ENCODE measurements at places on chromosomes 2 and 18. TPM values are rescaled to one million over a fixed set of nuclear protein-coding genes. Genes with fewer than 3 reads are reported as not detected.

ATP6V1C2 gene
- polyA plus RNA-seq: 0.45 TPM

FAM117B gene
- 4.8 TPM for polyA plus RNA-seq

ARHGEF33 gene
- 0.06 TPM for polyA plus RNA-seq

SLC25A52 gene
- polyA plus RNA-seq: not detected

RESP18 gene
- not detected for polyA plus RNA-seq

SPATA3 gene
- not detected for polyA plus RNA-seq

RAB6D gene
- not detected for polyA plus RNA-seq

MDH1B gene
- 0.27 TPM for polyA plus RNA-seq

DOK1 gene
- 41.7 TPM for polyA plus RNA-seq

MYCN gene
- polyA plus RNA-seq: 0.16 TPM

COL6A3 gene
- polyA plus RNA-seq: 8.3 TPM

G6PC2 gene
- polyA plus RNA-seq: not detected

FZD7 gene
- polyA plus RNA-seq: 0.87 TPM

SELENOI gene
- polyA plus RNA-seq: 2.7 TPM

IL36B gene
- not detected for polyA plus RNA-seq

IL36RN gene
- polyA plus RNA-seq: not detected

DSG1 gene
- not detected for polyA plus RNA-seq

GPAT2 gene
- polyA plus RNA-seq: 5.0 TPM

DCDC2C gene
- 0.03 TPM for polyA plus RNA-seq

BUB1 gene
- polyA plus RNA-seq: 5.8 TPM

GALR1 gene
- not detected for polyA plus RNA-seq

CXCR4 gene
- 286 TPM for polyA plus RNA-seq

LOXL3 gene
- 1.8 TPM for polyA plus RNA-seq

ANKRD30B gene
- 0.06 TPM for polyA plus RNA-seq

EPC2 gene
- polyA plus RNA-seq: 7.4 TPM

CPLX4 gene
- polyA plus RNA-seq: not detected

NEURL3 gene
- polyA plus RNA-seq: 0.79 TPM

DOCK10 gene
- 19.3 TPM for polyA plus RNA-seq

ANKRD62 gene
- polyA plus RNA-seq: not detected

SIX3 gene
- 0.03 TPM for polyA plus RNA-seq

GREB1L gene
- under 0.01 TPM for polyA plus RNA-seq

C2orf81 gene
- polyA plus RNA-seq: 3.2 TPM

ASB18 gene
- not detected for polyA plus RNA-seq

REG3G gene
- not detected for polyA plus RNA-seq

ZC3H6 gene
- 1.9 TPM for polyA plus RNA-seq

MC5R gene
- not detected for polyA plus RNA-seq

FAP gene
- 0.89 TPM for polyA plus RNA-seq

MBOAT2 gene
- polyA plus RNA-seq: 3.7 TPM

ATP6V1B1 gene
- polyA plus RNA-seq: not detected

ITGB1BP1 gene
- polyA plus RNA-seq: 79.4 TPM

EHD3 gene
- polyA plus RNA-seq: 6.7 TPM

ABCG8 gene
- polyA plus RNA-seq: not detected

ANKRD23 gene
- polyA plus RNA-seq: 4.9 TPM

ACKR3 gene
- 15.0 TPM for polyA plus RNA-seq

CCDC74A gene
- 1.2 TPM for polyA plus RNA-seq

SERPINB13 gene
- 0.16 TPM for polyA plus RNA-seq

HOXD13 gene
- not detected for polyA plus RNA-seq

NOTO gene
- not detected for polyA plus RNA-seq

AQP12B gene
- polyA plus RNA-seq: 1.8 TPM

All from spleen (tissue), 13 donors.